Umbilical cord (tissue), 2 donors: ENCODE measurements at places on chromosomes 11 and 22.

GRCh38 chr11:26622181-26622580, 50.1 kb upstream of the MUC15 start:
- DNase-seq: peak; percentile 17

DNA sequence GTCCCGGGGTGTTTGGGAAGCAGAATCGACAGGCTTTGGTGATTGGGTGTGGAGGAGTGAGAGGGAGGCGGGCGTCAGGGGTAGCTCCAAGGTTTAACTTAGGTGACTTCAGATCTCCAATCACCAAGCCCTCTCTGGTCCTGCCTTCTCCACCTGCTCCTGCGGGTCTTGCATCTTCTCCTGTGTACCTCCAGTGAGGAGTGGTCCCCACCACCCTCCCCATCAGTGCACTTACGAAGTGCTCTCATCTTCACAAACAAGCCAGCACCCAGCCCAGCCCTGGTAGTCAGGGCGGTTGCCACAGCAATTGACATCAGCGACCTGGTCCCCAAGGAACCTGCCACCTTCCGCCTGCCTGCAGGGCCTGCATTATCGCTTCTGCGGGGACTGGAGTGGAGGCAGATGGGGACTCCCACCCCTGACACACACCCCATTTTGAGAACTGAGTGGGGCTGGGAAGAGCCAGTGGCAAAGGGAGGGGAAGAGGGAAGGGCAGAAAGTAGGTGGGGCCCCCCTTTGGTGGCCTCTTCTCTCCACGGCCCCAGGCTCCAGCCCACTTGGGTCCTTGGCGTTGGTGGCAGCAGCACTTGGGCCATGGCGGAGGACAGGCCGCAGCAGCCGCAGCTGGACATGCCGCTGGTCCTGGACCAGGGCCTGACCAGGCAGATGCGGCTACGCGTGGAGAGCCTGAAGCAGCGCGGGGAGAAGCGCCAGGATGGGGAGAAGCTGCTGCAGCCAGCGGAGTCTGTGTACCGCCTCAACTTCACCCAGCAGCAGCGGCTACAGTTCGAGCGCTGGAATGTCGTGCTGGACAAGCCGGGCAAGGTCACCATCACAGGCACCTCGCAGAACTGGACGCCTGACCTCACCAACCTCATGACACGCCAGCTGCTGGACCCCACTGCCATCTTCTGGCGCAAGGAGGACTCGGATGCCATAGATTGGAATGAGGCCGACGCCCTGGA, at the start of gene OMP:
OMP (plus strand) TSS at position 595 of the 965 bp plus-strand sequence; CDS start at position 595, 0 bp downstream.
- no peak for DNase-seq

DNA sequence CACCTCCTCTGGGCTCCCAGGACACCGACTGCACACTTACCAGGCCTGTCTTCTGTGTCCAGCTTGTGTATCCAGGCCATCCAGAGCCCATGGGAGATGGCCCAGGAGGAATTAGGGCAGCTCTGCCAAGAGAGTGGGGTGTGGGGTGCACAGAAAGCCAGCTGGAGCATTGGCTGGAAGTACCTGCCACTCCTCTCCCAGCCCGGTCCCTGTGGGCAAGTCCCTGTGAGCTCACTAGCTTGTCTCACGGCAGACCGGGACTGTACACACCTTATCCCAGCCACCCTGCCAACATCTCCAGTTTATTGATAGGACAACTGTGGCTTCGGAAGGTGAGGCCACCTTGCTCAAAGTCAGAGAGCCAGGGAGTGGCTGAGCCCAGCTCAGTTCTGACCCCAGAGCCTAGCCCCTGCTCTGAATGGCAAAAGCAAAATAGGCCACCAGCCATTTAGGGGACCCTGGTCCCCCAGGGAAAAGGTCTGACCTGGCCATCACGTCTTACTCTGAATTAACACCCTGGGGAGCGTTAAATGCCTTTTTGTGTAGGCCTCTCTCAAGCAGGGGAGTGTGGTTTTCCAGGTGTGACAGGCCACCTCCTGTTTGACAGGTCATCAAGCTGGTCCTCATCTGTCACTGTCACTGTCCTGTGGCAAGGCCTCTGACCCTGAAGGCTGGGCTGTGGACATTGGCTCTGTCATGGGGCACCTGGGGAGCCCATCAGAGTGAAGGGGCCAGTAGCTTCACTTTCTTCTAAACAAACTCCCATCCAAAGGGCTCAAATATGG, 15.1 kb downstream of the UQCR10 start:
- no peak for DNase-seq

GRCh38 chr11:65609665-65610064, 4.4 kb downstream of the MAP3K11 start:
- no peak for DNase-seq

DNA sequence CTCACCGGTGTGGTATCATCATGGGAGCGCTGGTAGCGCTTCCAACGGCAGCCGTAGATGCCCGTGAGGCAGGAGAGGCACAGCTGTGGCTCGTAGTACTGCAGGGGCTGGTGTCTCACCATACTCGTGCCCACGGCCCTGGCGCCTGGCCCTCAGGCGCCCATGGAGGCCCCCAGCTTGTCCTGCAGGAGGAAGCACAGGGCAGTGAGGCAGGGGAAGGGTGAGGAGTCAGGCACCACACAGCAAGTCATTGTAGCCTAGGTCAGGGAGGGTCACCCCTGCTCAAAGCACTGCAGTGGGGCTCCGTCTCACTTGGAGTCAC, 44.6 kb upstream of the KLHL35 start:
- DNase-seq: no peak

DNA sequence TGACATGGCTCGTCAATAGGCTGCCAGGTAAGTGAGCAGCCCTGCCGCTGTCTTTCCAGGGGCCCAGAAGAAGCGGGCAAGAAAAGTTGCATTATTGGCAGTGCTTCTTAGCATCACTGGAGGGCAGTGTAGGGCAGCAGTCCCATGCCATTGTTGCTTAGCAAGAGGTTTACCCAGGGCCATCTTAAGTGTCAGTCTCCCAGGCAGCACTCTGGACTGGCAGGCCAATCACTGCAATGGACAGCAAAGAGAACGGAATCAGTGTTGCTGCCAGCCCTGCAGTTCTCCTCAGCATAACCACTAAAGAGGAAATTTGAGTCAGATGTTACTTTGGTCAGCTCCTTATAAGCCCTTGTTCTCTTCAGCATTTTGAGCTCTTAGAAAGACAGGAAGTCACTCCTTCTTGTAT, 13.4 kb upstream of the GRK2 start:
- DNase-seq: no peak

GRCh38 chr11:47394050-47394321, 14.4 kb upstream of the SLC39A13 start:
- DNase-seq: no peak

DNA sequence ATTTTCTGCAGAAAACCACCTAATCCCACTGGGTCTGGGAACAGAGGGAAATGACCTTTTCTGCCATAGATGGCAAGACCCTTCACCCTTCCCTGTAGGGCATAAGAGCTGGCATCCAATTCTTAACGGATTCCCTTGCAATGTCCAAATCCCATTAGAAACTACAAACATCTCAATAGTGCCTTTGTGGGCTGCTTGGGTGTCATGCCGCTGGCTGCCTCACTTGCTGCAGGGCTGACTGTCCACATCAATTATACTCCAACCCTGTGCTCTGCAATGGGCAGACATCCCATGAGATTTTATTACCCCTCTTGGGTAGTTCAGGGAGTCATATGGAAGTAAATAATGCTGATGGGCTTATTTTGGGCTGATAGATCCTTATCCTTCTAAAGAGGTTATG, 7.3 kb downstream of the GRAP2 start:
- DNase-seq: no peak

DNA sequence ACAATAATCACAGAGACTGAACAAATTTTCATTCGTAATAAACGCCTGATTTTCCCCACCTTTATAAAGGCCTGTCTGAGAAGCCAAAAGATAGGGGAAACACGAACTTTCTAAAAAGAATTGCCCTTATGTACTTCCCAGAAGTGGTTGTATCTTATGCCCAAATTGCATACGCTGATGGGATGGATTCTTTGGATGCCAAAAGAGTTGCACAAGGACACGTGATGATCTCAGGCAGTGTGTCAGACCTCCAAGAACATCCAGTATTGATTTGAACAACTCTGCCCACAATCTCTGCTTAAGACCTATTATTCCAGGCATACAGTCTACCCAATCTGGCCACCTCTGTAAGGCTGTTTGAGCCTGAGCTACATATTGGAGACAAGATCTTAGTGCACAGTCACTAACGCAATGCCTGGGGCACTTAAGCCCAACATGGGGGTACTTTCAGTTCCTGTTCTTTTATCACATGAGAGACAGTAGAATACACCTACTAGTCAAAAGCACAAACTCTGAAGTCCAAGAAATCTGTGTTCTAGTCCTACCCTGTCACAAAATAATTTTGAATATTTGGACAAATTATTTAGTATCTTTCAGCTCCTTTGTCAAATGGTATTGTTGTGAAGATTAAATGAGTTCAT, 38.9 kb downstream of the OR10A6 start:
- DNase-seq: no peak

- no peak for DNase-seq
Measured at GRCh38 chr11:132681971-132682370, 850.3 kb downstream of the OPCML start.
